ENCODE measurements at places on chromosomes 4 and X. TPM values are rescaled to one million over a fixed set of nuclear protein-coding genes. Genes with fewer than 3 reads are reported as not detected.

DNA sequence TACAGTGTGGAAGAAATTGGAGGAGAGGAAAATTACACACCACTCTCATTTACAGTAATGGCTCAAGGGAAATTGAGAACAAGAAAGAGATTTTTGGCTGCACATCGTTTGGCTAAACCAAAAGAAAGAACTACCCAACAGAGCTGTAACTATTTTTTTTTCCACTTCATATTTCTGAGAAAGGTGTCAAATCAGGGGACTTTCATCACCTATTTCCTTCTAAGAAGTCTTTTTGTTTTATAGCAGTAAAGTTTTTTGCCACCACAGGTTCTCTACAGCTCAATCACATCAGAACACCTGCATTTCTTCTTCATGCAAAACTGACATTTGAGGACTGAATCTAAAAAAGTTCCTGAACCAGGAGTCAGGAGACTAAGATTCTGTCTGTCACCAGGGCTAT lies 57.5 kb upstream of the TNIP3 start:
- no peak for DNase-seq

- DNase-seq = no peak
Observed at GRCh38 chr4:78566834-78567499, 15.4 kb downstream of the ANXA3 start.

- DNase-seq = no peak
Observed at GRCh38 chrX:48086082-48086481, 14.6 kb upstream of the ZNF630 start.

- DNase-seq = no peak
Observed at GRCh38 chr4:89137231-89137630, 25.9 kb downstream of the TIGD2 start.

DNA sequence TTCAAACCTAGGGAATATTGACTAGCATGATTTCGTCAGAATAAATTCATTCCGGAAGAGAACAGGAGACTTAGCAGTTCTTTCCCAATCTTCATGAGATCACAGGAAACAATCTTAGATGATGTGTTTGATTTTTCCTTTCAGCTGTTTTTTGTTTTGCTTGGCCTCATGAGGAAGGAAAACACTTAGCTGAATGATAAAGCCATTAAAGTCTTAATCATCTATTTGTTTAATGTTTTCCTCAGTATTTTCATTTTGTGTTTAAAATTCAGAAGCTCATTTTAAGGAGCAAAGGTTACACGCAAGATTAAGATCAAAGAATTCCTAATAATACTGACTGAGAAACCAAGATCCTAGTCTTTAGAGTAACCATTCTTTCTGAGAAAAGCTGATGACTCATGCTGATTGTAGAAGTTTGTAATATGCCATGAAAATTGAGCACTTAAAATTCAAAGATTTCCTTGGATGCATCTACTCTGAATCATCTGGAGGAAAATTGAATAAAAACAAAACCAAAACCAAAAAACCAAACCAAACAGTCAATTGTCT lies 15.4 kb upstream of the TBC1D19 start:
- no peak for DNase-seq

Gene SMARCAD1
- total RNA-seq = 20.0 TPM

Gene RBM47
- 3.8 TPM for total RNA-seq

GRCh38 chrX:112450810-112451209 lies 228.9 kb downstream of the LHFPL1 start:
- DNase-seq = no peak

DNA sequence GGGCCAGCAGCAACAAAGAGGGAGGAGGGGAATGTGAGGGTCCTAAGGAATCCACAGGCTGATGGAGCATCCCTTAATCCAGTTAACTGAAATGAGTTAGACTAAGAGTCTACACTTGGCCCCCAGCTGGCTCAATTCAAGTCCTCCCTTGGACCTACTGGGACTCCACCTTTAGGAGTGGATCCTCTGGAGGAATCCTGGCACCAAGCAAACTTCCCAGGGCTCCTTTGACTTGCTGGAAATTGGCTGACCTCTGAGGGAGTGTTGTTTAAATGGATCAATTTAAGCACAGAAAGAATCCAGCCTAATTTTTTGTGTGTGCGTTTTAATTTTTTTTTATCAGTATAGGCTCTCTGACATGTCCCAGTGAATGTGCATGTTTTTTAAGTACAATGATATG lies 114.7 kb downstream of the SHROOM3 start:
- no peak for DNase-seq

Gene TEX13D
- total RNA-seq = not detected

DNA sequence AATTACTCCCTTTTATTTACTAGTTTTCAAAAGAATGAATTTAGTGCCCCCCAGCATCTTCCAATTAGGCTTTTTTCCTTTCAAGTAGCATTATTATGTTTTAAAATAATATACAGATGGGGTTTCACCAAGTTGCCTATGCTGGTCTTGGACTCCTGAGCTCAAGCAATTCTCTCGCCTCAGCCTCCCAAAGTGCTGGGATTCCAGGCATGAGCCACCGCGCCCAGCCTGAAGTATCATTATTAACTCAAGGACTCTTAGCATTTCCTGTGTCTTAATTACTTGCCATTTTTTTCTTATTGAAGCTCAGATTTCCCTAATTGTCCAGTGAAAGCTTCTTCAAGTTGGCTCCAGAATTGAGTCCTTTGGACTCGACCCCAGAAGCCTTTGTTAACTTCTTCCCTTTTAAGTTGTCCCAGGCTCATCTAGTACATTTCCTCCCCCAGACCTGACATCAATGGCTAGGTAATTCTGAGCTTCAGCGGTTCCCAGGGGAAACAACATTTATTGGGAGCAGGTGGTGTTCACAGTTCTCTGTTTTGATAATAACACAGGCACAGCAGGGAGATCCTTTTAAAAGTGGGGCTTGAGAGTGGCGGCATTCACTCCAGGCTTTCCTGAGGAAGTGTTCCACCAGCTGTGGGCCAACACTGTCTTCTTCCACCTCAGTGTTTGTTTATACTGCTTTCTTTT lies 10.0 kb downstream of the SAT1 start:
- DNase-seq = no peak

- no peak for DNase-seq
Observed at GRCh38 chrX:152806035-152806434, 24.5 kb downstream of the CETN2 start.

- no peak for DNase-seq
Observed at GRCh38 chr4:1033840-1034551, 22.6 kb downstream of the FGFRL1 start.

GRCh38 chr4:8919651-8920288 lies 48.1 kb upstream of the HMX1 start:
- no peak for DNase-seq

DNA sequence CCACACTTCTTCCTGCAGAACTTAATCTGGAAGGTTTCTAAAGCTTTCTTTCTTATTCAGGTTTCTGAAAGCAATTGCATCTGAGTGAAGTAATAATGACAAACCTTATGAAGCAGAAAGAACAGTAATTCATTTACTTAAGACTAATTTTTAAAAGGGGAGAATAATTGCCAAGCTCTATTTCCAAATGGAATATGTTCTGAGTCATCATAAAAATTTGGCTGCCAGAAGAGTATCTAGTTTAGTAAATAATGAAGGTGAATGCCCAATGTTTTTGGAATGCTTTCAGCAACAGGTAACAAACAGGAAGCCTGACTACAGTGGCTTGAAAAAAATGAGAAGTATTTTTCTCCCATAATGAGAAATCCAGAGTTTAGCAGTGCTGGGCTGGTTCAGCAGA lies 227.3 kb upstream of the TET2 start:
- DNase-seq = no peak

Gene IQCM
- total RNA-seq = not detected

GRCh38 chrX:40875476-40875875 lies 140.1 kb upstream of the MED14 start:
- DNase-seq = no peak

Gene CABS1
- total RNA-seq = not detected

Gene DCAF8L2
- total RNA-seq = not detected

Gene HNRNPD
- total RNA-seq = 84.7 TPM

Gene FHL1
- total RNA-seq = 543 TPM

DNA sequence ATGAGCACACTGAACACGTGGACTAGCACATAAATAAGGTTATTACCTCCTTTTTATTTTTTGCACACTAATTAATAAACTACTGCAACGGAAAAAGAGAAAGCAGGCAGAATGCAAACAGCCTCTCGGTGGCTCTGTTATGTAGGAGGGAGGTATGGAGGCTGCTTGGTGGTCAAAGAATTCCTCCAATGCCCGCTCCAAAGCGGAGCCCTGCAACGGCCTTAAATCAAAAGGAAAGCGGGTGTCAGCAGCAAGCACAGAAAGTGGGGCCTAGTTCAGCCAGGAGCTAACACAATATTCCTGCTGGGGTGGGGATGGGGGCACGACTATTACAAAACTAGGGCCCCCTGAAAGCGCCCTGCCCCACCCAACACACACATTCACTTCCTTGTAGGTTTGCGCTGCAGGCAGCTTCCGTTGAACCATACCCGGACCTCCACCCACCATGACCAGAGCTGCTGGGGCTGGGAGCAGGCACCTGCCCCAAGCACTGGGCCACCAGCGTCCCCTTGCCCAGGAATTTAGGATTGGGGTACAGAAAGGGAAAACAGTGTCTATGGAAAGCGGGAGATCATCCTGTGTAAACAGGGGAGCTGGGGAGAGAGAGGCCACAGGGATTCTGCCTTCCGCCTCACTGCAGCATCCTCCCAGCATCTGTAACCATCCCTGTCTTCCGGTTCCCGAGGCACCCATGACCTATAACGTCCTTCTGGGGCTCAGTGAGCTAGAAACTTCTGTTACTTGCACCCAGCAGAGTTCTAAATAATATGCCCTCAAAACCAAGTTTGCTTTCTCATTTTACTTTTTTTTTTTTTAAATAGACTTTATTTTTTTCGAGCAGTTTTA lies 57.1 kb upstream of the DDX3X start:
- no peak for DNase-seq

Gene NPY5R
- not detected for total RNA-seq

GRCh38 chr4:88018466-88018865 lies 11.0 kb downstream of the PKD2 start:
- DNase-seq = peak; percentile 70

- DNase-seq = no peak
Observed at GRCh38 chrX:4277122-4277521, 563.7 kb upstream of the PRKX start.

Gene HSD17B11
- total RNA-seq = 114 TPM

DNA sequence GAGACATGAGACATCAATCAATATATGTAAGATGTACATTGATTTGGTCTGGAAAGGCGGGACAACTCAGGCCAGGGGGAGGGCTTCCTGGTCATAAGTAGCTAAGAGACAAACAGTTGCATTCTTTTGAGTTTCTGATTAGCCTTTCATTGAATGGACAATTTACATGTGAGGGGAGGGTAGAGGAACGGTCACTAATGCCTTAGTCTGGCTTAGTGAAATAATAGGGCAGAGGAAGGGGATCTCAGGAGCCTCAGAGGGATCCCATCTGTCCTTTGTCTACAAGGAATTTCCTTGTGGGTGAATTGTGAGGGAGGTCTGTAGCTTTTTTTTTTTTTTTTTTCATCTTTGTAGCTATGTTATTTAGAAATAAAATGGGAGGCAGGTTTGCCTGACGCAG lies 88.3 kb downstream of the GK start:
- DNase-seq = no peak

DNA sequence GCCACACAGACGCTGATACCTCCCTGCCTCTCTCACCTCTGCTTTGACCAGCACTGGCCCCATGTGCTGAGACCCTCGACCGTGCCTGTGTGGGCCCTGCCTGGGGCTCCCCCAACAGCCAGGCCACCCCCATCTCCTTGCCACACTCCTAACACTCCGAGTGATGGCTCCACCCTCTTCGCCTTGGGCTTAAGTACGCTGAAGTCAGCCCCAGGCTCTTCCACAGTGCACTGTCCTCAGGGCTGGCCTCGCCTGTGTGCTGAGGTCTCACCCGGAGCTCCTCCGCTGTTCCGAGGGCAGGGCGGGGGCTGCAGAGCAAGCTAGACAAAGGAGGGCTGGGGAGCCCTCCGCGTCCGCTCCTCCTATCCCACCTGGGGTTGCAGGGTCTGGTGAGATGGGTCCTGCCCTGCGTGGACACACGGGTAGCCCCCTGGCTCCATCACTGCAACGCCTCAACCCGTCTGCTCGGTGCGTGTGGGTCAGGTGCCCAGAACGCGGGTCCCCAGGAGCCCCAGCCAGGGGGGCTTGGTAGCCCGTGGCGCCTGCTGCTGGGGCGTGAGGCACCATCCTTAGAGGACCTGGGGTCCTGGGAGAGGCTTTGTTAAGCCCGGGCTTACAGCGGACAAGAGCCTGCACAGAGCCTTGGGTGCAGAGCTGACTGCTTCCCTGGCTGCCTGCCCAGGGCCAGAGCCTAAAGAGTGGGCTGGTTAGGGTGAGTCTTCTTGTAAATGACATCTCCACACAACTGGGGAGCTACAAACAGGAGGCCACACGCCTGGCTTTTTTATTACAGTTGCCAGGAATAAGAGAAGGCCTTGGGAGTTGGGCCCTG lies 42.6 kb upstream of the NKX1-1 start:
- DNase-seq = no peak

Gene PNMA5
- not detected for total RNA-seq

DNA sequence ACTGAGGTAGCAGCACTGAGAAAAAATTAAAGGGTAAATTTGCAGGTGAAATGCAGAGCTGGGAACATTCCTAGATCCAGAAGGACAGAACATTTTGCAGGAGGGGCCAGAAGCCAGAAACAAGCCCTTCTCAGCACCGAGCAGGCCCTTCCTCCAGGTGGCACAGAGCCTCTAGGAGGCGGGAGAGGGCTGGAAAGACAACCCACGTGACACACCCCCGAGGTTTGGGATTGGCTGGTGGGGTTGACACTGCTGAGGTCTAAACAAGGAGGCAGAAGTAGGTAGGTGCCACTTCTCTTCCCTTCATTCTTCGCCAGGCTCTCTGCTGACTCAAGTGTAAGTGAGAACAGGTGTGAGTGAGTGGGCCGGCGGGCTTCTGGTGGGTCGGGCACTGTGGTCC lies at the start of gene PAGE4:
PAGE4 (plus strand) TSS at position 288 of the 400 bp plus-strand sequence. CDS start 1,126 bp downstream, outside the sequence.
- no peak for DNase-seq

DNA sequence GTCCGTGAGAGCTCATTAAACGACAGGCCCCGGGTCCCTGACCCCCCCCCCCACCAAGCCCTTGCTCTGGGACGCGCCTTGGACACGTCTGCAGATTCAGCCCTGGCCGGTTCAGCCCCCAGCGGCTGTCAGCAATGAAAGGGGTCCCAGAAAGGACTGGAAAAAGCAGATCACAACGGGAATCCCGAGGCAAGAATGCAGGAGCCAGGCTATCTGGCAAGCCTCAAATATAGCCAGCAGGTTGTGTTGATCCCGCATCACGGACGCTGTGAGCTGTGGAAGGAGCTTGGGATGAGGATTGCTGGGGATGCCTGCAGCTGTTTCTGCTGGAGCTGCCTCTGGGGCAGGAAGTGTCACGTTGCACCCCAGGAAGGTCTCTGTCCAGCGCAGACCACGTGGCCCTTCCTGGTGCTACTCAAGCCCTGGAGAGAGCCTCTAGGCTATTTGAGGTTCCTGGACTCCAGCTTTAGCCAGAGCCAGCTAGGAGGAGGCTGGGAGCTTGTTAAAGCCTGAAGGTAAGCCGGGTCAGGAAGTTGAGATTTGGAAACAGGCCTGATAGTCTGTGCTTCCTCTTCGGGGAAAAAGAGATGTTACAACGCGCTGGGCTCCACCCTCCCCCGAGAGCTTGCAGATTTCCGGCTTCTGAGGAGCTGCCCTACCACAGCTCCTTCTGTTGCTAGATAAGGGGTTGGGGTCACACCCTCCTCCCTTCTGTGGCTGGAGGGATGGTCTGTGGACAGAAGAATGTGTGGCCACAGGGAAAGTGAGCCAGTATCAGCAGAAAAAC lies 19.3 kb upstream of the CSF2RA start:
- peak; percentile 16 for DNase-seq

- DNase-seq = no peak
Observed at GRCh38 chrX:50202539-50202938, 1.7 kb upstream of the AKAP4 start.

- DNase-seq = no peak
Observed at GRCh38 chrX:105696870-105697269, 125.5 kb upstream of the NRK start.

All from uterus (tissue), 4 donors.